ENCODE measurements at places on chromosomes 16 and 17.

DNA sequence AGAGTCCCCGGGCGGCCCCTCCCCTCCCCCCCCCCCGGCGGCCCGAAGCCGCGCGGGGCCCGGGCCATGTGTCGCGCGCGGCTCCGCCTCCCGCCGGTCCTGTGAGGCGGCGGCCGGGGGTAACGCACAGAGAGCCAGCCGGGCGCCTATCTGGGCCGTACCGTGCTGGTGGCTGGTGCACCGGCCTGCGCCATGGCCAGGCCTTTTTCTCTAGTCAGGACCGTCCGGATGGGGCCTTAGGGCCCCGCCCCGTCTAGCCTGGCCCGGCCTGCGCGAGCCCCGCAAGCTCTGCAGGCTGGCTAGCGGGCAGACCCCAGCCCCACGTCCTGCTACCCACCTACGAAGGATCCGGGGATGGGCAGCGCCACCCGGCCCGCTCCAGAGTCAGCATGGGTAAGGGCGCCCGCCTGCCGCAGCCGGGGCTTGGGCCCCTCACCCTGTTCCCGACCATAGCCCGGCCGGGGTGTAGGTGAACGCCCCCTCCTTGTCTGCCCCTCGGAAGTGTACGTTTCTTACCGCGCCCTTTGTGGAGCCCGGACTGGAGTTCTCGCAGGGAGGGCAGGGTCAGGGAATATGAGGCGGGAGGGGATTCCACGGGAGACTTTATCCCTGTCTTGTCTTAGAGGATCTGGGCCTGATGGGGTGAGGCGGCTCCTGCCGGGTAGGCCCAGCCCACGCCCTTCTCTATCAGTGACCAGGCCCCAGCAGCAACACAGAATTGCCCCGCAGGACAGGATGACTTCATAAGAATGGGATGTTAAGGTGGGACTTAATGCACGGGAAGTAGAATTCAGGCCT is at the start of gene CENPT:
CENPT (minus strand) TSS at position 630 of the 798 bp plus-strand sequence. CDS start 13,834 bp downstream, outside the sequence.
- no peak for DNase-seq

GRCh38 chr17:47257651-47258339 is 4.2 kb downstream of the ITGB3 start:
- no peak for DNase-seq

GRCh38 chr17:80621997-80622357 is 77.3 kb downstream of the RPTOR start:
- DNase-seq = no peak

- no peak for DNase-seq
Observed at GRCh38 chr17:49435671-49436029, 21.0 kb upstream of the PHB1 start.

DNA sequence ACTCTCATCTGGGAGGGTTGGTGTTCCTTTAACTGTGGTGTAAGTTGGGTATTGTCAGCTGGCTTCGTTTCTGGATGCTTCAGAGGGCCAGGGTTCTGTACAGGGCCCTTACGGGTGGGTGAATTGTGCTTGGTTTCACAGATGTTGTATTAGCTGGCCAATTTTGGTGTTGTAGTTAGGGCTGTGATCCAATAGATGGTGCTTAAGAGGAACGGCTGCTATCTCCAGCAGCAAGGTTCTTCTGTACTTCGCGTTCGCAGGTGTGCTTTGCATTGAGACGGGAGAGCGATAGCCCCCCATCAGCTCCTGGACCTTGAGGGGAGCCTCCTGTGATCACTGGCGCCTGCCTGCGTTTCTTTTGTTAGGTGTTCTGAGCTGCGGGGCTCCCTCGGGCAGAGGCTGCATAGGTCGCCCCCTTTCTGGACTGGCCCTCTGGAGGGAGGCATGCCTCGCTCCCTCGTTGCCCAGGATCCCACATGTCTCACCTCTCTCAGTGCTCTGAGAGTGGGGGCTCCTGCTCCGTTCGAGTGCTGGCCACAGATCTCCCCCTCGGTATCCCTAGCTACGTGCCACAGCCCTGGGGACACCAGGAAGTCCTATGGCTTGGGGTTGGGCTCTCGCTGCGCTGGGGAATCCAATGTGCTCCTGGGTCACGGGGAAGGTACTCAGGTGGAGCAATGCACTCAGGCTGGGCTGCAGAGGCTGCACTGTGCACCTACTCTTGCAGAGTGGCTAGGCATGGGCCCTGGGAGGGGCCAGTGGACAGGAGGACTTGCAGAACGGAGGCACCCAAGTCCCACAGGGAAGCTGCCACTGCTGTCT is 837 bp upstream of the PRDM7 start:
- no peak for DNase-seq

GRCh38 chr17:57745242-57745641 is at the start of gene CCDC182:
CCDC182 (minus strand) TSS chr17:57745299; CDS start chr17:57745272, 27 bp downstream.
- no peak for DNase-seq

DNA sequence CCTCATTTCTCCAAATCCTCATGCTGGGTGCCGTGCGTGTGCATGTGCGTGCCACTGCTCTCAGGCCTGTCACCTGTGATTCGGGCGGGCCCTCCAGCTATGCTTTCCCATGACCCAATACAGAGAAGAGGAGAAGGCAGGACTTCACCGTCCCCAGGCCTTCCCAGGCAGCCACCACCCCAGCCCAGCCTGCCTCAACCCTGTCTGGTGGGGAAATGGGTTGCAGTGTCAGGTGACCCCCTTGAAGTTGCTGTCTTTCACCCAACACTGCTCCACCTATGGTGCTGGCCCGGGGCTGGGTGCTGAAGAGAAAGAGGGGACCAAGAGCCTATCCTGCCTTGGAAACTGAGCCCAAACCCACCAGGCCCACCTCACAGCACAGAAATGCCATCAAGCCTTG is 94.7 kb downstream of the GOSR1 start:
- DNase-seq = no peak

DNA sequence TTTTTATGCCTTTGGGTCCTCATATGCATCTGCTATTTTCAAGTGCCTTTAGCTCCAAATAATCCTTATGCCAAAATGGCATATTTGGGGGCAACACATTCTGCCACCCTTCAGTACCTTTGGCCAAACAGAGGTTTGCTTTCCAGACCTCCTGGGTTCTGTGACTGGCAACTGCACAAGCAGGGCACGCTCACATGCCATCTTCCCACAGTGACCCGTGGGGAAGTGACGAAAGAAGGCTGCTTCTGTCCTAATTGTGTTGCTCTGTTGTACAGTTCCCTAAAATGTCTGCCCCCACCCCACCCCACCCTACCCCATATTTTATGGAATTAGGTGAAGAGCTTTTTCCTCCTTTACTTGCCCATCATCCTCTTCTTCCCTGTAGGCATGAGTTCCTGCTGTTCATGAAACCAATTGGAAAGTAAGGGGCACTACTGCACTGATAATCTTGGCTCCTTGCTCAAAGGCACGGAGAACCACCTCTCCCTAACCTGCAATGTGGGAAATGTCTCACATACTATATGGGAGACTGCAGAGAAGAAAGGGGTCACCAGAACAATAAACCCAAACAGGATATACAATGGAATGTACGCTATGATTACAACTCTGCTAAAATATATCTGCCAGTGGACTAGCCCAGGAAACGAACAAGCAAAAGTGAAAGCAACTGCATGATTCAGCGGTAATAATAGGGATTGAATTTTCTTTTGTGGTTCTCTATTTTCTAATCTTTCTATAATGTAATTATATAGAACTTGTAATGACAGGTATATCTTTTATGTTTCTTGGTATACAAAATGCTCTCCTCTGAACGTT is 3.3 kb upstream of the SLFN12L start:
- DNase-seq = peak; percentile 70

GRCh38 chr17:35519906-35520442 is 17.5 kb downstream of the SLFN12L start:
- no peak for DNase-seq

DNA sequence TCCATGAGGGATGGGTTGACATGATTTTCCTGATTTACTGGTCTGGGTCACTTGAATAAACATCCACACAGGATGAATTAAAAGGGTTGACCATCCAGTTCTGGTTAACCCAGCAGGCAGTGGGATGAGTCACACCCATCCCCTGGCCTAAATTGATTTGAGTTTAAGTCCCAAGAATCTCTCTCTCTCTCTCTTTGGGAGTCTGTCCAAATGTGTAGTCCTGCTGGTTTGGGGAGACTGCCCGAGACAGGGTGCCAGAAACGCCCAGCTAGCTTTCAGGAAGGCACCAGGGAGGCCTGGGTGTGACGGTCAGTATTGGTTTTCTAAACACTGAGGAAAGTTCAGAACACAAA is 38.8 kb downstream of the SCPEP1 start:
- DNase-seq = no peak

DNA sequence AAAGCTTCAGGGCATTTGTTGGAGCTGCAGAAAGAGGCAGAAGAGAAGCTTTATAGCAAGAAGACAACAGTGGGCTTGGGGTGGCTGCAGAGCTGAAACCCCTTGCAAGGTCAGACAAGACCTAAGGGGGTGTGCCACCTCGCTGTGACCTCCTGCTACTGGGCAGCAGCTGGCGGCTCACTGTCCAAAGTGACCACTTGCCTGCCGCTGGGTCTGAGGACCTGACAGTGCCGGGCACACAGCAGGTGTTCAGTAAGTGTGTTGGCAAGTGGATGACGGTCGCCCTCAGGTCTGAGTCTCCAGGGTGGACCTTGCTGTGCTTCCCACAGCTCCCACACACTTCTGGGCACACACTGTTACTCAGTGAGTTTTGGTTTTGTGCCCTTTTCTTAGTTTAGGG is 336.5 kb downstream of the C16orf95 start:
- no peak for DNase-seq

DNA sequence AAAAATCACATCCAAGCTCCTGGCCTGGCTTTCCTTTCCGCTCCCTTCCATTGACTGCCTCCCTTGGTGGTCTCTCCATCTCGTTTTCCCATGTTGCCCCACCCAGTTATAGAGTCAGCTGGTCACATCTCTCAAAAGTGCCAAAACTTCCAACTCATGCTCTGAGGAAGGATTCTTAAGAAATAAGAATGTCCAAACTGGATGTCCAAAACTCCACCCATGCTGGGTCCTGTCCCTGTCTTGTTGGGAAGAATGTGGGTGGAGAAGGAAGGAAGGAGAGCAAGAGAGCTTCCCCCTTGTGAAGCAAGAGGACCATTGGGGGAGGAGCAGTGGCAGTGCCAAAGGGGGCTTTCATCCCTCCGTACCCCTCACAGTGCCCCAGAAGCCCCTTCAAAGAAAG is 44.6 kb upstream of the MAP3K14 start:
- DNase-seq = no peak

GRCh38 chr17:76014100-76014924 is 12.8 kb downstream of the EVPL start:
- peak; percentile 39 for DNase-seq

- no peak for DNase-seq
Observed at GRCh38 chr17:50080827-50081226, 14.3 kb upstream of the PDK2 start.

GRCh38 chr17:81097134-81097942 is 62.4 kb downstream of the BAIAP2 start:
- peak; percentile 58 for DNase-seq

Measured in pulmonary artery endothelial cell (primary cell).